Prostate gland (tissue), 2 donors: ENCODE measurements at places on chromosomes 16 and 17. TPM values are rescaled to one million over a fixed set of nuclear protein-coding genes. Genes with fewer than 3 reads are reported as not detected.

DNA sequence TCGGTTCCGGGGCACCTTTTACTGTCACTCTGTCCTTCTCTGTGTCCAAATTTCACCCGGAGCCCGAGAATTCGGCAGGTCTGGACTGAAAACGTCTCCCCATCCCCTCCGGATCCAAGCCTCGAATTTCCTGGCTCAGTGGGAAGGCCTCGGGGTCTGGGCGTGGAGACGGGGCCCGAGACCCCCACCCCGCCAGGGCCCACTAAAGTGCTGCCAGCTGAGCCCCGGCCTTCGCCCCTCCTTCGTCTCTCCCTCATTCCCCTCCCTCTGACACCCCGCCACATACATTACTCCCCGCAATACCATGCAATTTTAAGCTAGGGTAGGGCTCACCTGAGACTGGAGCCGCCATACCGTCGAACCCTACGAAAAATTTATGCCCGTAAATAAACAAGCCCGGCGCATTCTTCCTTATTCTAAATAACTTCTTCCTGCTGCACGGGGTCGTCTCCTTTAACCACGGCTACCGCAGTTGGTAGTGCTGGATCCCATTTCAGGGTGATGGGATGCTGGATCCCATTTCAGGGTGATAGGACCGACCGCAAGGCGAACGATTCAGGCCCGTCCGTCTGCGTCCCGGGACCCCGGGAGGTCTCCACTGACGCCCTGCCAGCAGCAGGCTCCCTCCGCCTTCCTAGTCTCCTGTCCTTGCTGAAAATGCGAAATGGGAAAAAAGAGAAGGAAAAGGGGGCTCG lies 4.4 kb upstream of the OR1F1 start:
- H3K36me3 ChIP-seq: no peaks in the 10 kb centered on the region
- no peak overlapping the region for H3K27ac ChIP-seq
- H3K4me3 ChIP-seq: no peak overlapping the region
- peaks cover 36% of the 10 kb centered on the region for H3K27me3 ChIP-seq
- peaks cover 3% of the 10 kb centered on the region for H3K4me1 ChIP-seq

DNA sequence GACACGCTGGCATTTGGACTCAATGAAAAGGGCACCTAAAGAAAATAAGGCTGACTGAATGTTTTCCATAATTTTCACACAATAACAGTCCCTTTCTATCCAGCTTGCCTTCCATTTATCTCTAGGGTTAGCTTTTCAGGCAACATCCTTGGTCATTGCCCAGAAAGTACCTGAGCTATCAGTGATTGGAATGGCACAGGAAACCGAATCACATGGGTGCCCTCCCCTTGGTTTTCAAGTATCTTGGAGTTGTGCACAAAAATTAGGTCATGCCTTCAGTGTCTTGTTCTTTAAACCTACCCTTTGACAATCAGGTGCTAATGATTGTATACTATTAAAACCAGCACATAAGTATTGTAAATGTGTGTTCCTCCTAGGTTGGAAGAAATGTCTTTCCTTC lies 3.3 kb upstream of the VPS4A start:
- DNase-seq: no peak
- H3K36me3 ChIP-seq: no peaks in the 10 kb centered on the region
- H3K4me3 ChIP-seq: no peak overlapping the region
- H3K27me3 ChIP-seq: no peaks in the 10 kb centered on the region

The YBX2 gene
- 0.64 TPM for total RNA-seq

The CDT1 gene
- total RNA-seq: 4.3 TPM

- H3K4me1 ChIP-seq: no peaks in the 10 kb centered on the region
- peak; percentile 5 for DNase-seq
- H3K4me3 ChIP-seq: no peak overlapping the region
Observed at GRCh38 chr17:79657861-79658810, 47.3 kb upstream of the RBFOX3 start.

GRCh38 chr17:12982224-12982623 lies 35.6 kb downstream of the ELAC2 start:
- DNase-seq: no peak
- H3K27ac ChIP-seq: no peak overlapping the region
- H3K27me3 ChIP-seq: no peaks in the 10 kb centered on the region
- no peaks in the 10 kb centered on the region for H3K4me1 ChIP-seq
